ENCODE measurements at places on chromosomes 2 and 18. TPM values are rescaled to one million over a fixed set of nuclear protein-coding genes. Genes with fewer than 3 reads are reported as not detected.

Gene SLC16A14
- total RNA-seq, result 4.9 TPM

DNA sequence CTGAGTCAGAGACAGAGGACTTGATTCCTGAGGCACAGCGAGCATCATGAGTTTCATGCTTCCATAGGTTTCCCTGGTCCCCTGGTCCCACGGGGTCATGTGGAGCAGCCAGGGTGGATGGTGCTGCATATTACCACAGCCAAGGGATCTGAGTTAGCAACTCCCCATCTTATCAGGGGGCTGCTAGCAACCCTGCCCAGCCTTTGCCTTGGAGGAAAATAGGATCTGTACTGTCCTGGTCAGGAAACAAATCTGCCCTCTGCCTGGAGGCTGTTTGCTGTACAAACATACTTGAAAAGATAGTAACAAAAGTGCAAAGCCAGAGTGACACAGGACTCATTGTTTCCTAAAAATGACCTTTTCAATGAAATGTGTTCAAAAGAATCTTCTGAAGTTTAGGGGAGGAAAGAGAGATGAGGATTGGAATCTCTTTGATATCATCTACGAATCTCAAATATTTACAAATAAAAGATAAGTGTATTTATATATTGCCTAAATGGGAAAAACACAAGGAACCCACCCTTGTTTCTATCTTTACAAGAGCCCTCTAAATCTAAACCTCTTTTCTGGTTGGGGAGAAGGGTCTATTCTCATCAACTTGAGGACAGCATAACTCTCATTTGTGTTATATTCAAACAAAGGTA lies 194.8 kb downstream of the CD226 start:
- peaks cover 8% of the 10 kb centered on the region for H3K36me3 ChIP-seq
- H3K4me3 ChIP-seq, result no peak overlapping the region
- no peak overlapping the region for H3K27ac ChIP-seq
- DNase-seq, result no peak
- peaks cover 5% of the 10 kb centered on the region for H3K4me1 ChIP-seq

Gene NRP2
- 34.5 TPM for total RNA-seq

Gene RAB6C
- 0.24 TPM for total RNA-seq

Gene PDE1A
- total RNA-seq, result 0.69 TPM

DNA sequence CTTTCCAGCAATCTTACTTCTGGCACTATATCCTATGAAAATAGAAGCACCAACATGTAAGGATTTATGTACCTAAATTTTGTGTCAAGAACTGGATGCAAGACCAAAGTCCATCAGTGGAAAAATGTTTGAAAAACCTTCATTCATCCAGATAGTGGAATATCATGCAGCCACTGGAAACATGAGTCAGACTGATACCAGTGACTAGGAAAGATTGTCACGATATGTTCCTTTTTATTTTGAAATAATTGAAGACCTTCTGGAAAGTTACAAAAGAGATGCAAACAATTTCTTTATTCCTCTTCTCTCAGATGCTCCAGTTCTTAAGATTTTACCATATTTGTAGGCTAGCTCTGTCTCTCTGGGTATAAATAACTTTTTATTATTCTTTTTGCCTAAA lies 40.5 kb upstream of the IL1R2 start:
- no peaks in the 10 kb centered on the region for H3K4me1 ChIP-seq
- no peak for DNase-seq
- H3K27ac ChIP-seq, result no peak overlapping the region
- no peaks in the 10 kb centered on the region for H3K27me3 ChIP-seq
- H3K4me3 ChIP-seq, result no peak overlapping the region

DNA sequence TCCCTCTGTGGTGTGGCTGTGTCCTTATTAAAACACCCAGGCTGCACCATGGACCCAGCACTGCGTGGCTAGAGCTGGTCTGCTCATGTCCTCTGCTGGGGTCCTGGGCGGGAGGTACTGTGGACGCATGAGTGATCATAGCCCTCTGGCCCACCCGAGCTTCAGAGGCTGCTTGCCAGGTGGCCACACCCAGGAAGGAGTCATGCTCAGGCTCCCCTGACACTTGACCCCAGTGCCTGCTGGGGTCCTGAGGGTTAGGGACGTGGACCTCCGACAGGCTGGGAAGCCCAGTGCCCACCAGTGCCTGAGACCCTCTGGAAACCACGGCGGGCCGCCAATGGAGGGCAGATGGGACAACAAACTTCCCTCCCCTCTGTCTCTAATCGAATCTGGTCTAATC lies 66.3 kb upstream of the HS6ST1 start:
- H3K27ac ChIP-seq, result no peak overlapping the region
- H3K4me3 ChIP-seq, result no peak overlapping the region
- peaks cover 27% of the 10 kb centered on the region for H3K4me1 ChIP-seq
- H3K36me3 ChIP-seq, result no peaks in the 10 kb centered on the region

DNA sequence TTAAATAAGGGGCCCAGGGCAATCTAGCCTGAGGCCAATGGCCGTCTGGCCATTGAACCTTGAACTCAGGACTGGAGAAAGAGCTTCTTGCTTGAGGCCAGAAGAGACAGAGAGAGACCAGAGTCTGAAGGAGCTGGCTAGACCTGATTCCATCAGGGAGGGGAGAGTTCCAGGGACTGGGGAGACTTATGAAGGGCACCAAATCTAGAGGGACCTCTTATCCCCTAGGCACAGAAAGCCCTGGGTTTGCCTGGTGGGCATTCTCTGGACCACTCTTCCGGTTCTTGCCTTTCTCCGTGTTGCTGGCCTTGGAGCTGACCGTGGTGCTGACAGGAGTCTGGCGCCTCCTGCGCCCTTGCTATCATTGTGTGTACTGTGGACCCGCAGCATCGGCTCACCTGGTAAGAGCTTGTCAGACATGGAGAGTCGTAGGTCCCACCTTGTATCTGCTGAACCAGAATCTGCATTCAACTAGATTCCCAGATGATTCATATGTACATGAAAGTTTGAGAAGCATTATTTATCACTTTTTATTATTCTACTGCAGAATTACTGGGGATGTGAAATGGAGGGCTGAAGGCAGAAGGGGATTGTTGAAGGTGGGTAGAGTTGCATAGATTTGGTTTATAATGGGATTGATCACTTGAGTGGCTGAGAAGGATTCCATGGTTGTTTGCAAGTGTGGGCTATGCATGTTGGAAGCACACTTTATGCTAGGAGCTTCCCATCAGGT lies 4.3 kb upstream of the TRPM8 start:
- no peak overlapping the region for H3K27ac ChIP-seq
- no peaks in the 10 kb centered on the region for H3K4me1 ChIP-seq
- H3K4me3 ChIP-seq, result no peak overlapping the region
- no peak for DNase-seq
- H3K27me3 ChIP-seq, result peaks cover 58% of the 10 kb centered on the region

GRCh38 chr2:230958820-230959756 lies 34.0 kb upstream of the GPR55 start:
- H3K4me3 ChIP-seq, result peak overlapping the region; percentile 19
- H3K4me1 ChIP-seq, result peaks cover 11% of the 10 kb centered on the region
- H3K27me3 ChIP-seq, result no peaks in the 10 kb centered on the region
- no peak overlapping the region for H3K27ac ChIP-seq
- no peak for DNase-seq

Gene TSPYL6
- total RNA-seq, result not detected

Gene ARHGAP15
- total RNA-seq, result 0.42 TPM

Gene DAW1
- 0.65 TPM for total RNA-seq

GRCh38 chr2:16709769-16710168 lies 44.1 kb upstream of the CYRIA start:
- DNase-seq, result no peak
- H3K36me3 ChIP-seq, result no peaks in the 10 kb centered on the region
- H3K27me3 ChIP-seq, result peaks cover 25% of the 10 kb centered on the region

DNA sequence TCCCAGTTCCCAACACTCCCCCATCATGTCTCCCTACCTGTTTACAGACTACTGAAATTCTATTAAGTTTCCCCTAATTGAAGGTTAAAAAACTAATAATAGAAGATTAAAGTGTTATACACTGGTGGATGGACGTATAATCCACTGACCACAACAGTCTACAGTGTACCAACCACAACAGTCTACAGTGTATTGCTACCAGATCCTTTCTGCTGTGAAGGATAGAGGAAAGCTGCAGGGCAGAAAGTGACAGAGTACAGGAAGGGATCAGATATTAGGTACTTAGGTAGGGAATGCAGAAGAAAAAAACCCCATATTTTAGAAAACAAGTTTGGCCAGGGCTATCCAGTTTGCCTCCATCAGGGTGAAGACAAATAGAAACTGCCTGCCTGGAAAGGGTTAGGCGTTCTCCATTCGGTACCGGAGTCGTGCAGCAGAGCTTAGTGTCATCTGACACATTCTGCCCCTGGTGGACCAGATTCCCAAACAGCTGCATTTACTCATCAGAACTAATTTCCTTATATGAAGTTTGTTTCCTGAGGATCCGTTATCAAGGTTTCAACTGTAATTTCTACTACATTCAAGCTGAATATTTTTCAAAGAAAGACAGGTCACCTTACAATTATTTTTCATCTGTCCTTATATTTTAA lies 49.9 kb downstream of the KLF7 start:
- peak overlapping the region; percentile 59 for H3K27ac ChIP-seq
- peaks cover 10% of the 10 kb centered on the region for H3K36me3 ChIP-seq
- peaks cover 55% of the 10 kb centered on the region for H3K4me1 ChIP-seq
- no peak for DNase-seq
- no peak overlapping the region for H3K4me3 ChIP-seq
- no peaks in the 10 kb centered on the region for H3K27me3 ChIP-seq

GRCh38 chr2:150088538-150088937 lies 398.9 kb downstream of the RND3 start:
- no peaks in the 10 kb centered on the region for H3K36me3 ChIP-seq
- no peak overlapping the region for H3K4me3 ChIP-seq
- no peak for DNase-seq
- H3K4me1 ChIP-seq, result peaks cover 7% of the 10 kb centered on the region
- H3K27ac ChIP-seq, result no peak overlapping the region
- no peaks in the 10 kb centered on the region for H3K27me3 ChIP-seq

- H3K36me3 ChIP-seq, result no peaks in the 10 kb centered on the region
- DNase-seq, result no peak
- H3K4me3 ChIP-seq, result no peak overlapping the region
- H3K27ac ChIP-seq, result no peak overlapping the region
- H3K27me3 ChIP-seq, result no peaks in the 10 kb centered on the region
- no peaks in the 10 kb centered on the region for H3K4me1 ChIP-seq
Measured at GRCh38 chr2:102929721-102930120, 167.9 kb downstream of the TMEM182 start.

- H3K4me3 ChIP-seq, result no peak overlapping the region
- peaks cover 18% of the 10 kb centered on the region for H3K4me1 ChIP-seq
- no peaks in the 10 kb centered on the region for H3K27me3 ChIP-seq
- no peaks in the 10 kb centered on the region for H3K36me3 ChIP-seq
- DNase-seq, result no peak
Measured at GRCh38 chr2:235857598-235857997, 310.6 kb downstream of the GBX2 start.

DNA sequence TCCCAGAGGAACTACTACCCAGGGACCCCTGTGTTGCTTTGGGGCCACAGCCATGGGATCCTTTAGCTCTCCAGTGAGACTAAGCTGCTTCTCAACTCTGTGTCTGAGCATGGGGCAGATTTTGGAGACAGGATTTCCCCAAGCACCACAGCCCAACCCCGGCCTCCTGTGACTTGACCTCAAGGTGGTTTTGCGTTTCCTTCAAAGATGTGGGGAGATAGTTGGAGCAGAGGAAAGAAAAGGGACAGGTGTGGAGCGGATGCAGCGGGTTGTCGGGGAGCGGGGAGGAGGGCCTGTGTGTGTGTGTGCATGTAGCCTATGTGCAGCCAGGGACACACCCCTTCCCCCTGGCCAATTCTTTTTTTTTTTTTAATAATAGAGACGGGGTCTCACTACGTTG lies 10.2 kb downstream of the ARID5A start:
- peak overlapping the region; percentile 84 for H3K27ac ChIP-seq
- peak; percentile 52 for DNase-seq
- H3K27me3 ChIP-seq, result no peaks in the 10 kb centered on the region
- no peak overlapping the region for H3K4me3 ChIP-seq

Gene ARHGAP28
- total RNA-seq, result 17.9 TPM

Gene MALT1
- 23.3 TPM for total RNA-seq

- H3K27ac ChIP-seq, result no peak overlapping the region
- DNase-seq, result no peak
- no peaks in the 10 kb centered on the region for H3K36me3 ChIP-seq
- no peak overlapping the region for H3K4me3 ChIP-seq
Measured at GRCh38 chr2:192419786-192420185, 225.1 kb upstream of the TMEFF2 start.

GRCh38 chr2:207200136-207200535 lies 34.4 kb upstream of the KLF7 start:
- no peak overlapping the region for H3K4me3 ChIP-seq
- no peaks in the 10 kb centered on the region for H3K36me3 ChIP-seq
- H3K27ac ChIP-seq, result no peak overlapping the region
- no peaks in the 10 kb centered on the region for H3K27me3 ChIP-seq
- no peaks in the 10 kb centered on the region for H3K4me1 ChIP-seq

Gene TIMM21
- 23.8 TPM for total RNA-seq

All from chondrocyte (in vitro differentiated cells).